ENCODE measurements at places on chromosomes 2 and 18.
A peak's percentile ranks its signal among the peaks of the same experiment; 100 is the strongest.

DNA sequence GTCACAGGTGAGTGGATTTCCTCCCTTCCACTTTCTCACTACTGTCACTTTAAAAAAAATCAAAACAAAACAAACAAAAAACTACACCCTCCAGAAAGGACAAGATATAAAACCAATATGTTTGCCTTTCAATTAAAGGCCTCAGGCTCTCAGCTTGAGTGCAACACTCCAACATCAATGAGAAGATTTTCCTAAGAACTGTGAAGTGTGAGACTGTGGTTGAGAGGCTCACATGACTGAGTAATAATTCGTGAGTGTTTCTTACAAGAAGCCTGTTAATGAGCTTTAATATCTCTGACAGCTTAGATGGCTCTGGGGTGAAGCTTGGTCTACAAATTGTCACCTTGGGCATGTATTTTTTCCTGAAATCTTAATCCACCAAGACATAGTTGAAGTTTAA lies 216.1 kb downstream of the ETAA1 start:
- no peak for DNase-seq

- DNase-seq = no peak
These were observed 139.0 kb upstream of the NXPH2 start for GRCh38 chr2:138919120-138919747.

DNA sequence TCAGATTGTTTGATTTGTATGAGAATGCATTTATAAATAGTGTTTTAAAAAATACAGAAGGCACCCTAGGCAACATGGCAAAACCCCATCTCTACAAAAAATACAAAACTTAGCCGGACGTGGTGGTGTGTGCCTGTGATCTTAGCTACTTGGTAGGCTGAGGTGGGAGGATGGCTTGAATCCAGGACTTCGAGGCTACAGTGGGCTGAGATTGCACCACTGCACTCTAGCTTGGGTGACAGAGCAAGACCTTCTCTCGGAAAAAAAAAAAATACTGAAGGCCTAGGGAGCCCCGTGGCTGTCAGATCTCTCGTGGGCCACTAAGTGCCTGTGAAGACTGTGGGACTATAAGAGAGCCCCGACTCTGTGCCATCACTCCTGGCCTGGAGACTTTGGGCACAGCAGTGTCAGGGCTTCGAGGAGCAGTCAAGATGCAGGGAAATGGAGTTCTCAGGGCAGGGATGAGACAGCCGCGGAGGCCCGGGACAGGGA lies 40.5 kb downstream of the MYO7B start:
- DNase-seq = peak; percentile 49

- peak; percentile 67 for DNase-seq
These were observed 37.7 kb downstream of the ZC3H15 start for GRCh38 chr2:186523791-186524190.

DNA sequence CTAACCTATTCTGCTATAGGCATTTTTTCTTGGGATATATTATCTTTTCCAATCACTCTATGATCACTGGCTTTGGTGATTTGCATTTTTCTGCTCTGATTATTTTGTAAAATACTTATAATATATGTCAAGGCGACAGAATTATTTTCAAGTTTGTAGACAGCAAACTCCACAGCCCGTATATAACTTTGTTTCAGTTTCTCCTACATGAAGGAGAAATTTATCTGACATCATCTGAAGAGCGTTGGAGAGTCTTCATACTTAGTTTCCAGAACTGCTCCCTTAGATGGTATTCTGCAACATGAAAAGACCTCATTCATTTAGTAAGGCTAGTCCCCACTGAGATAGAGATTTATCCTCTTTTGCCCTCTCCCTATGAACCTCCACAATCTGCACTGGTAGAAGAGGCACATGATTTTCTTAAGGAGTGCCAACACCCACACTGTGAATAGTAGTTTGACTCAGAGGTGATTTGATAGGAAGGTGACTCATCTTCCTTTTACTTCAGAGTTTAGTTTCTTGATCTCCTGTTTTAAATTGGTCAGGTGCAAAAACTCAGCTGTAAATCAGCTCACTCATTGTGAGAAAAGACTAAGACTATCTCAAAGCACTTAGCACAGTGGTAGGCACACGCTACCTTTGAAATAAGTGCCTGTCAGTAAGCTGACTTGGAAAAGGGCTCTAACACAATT lies 1848.6 kb upstream of the CELF4 start:
- DNase-seq = peak; percentile 35

DNA sequence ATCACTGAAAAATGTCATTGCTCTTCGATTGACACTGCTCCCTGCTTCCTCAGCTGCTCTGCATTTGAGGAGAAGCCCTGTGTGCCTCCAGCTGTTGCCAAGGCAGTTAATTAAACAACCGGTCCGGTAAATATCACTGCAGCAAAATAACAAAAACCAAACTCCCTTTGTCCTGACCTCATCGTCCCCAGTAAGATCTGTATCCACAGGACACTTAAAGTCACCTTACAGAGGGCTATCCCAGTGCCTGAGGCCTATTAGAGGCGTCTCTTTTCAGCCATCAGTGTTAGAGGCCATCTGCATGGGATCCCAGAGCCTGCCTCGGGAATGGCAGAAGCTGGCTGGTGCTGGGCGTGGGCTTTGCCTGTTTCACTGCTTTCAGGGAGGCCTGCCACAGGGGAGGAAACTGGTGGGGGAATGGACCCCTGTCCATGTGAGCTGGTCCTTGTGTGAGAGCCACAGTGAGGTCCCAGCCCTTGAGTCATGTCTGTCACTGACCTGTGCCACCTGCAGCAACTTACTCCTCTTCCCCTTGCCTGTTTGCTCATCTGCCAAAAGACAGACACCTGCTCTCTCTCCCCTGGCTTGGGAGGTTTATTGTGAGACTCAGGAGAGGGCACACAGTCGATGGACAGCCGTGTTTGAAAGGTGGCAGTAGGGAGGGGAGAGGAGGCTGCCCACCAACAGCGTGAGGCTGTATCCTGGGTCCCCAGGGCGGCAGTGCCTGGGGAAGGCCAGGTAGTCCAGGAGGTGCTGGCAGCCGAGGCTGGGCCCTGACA lies 117.7 kb upstream of the MCFD2 start:
- no peak for DNase-seq

DNA sequence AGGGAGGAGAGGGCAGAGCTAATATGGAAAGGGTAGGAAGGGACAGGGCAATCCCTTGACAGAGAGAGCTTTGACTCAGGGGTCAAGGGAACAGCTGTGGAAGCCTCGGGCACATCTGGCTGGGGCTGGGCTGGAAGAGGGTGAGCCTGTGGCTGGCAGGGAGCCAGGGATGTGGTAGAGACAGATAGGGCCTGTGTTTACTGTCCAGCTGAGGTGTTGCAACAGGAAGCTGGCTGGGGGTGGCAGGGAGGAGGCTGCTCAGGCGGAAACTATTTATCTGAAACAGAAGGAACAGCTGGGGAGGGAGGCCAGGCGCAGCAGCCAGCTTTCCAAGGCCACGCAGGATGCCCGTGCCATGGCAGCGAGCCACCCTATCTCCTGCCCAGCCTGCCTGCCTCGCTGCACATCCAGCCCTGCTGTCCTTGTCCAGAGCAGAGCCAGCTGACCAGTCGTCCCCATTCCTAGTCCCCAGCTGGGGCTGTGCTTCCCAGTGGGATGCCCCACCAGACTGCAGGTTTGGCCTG lies 264.7 kb downstream of the CYP26B1 start:
- DNase-seq = peak; percentile 87

DNA sequence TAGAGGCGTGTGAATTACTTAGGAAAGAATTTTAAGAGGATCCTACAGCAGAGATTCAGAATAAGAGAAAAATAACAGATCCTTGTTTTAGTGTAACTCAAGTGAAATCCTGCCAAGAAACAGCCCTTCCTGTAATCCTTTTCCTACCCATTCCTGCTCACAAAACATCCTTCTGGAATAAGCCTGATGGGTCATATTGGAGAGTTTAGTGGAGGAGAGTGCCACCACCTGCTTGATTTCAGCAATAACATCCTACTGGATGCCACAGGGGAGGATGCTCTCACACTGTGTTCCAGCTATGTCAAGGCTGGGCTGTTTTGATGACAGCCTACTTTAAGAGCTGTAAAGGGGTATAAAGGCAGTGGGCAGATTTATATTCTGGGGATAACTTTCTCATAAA lies 54.8 kb upstream of the CCDC178 start:
- DNase-seq = peak; percentile 16

GRCh38 chr18:73646196-73646595 lies 501.4 kb downstream of the FBXO15 start:
- peak; percentile 24 for DNase-seq

- DNase-seq = no peak
These were observed 12.7 kb upstream of the DDX18 start for GRCh38 chr2:117801826-117802225.

GRCh38 chr2:51018145-51018544 lies 13.8 kb downstream of the NRXN1 start:
- DNase-seq = no peak

Data from fibroblast of the aortic adventitia (primary cell).